ENCODE measurements at places on chromosomes 12 and 14.

- no peak for DNase-seq
These were observed 7.2 kb downstream of the MCRS1 start for GRCh38 chr12:49560695-49561094.

DNA sequence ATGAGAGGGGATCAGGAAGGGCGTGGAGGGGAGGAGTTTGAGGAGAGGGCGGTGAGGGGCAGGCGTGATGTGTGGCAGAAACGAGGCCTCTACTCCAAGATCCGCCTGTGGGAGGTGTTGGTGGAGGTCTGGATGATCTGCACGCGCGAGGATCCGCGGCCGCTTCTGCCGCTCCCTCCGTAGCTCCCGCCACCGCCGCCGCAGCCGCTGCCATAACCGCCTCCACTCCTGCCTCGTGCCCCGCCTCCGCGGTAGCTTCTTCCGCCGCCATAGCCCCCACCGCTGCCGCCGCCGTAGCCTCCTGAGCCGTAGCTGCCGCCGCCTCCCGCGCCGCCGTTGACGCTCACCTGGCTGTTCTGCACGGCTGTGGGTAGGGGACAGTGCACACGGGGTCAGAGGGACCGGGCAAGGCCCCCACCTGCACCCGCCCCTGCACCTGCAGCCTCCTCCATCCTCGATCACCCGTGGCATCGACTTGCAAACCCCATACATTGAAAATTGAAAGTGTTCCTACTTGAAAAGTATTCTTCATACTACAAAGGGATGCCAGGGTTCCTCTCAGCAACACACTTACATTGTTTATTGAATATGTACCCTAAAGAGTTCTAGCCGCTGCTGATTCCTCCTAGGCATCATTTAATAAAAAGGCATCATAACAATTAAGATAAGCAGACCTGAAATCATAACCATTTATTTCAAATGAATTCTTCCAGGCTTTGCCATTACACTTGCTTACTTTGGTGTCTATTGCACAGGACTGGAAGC, 11.1 kb upstream of the KRT1 start:
- peak; percentile 55 for DNase-seq

DNA sequence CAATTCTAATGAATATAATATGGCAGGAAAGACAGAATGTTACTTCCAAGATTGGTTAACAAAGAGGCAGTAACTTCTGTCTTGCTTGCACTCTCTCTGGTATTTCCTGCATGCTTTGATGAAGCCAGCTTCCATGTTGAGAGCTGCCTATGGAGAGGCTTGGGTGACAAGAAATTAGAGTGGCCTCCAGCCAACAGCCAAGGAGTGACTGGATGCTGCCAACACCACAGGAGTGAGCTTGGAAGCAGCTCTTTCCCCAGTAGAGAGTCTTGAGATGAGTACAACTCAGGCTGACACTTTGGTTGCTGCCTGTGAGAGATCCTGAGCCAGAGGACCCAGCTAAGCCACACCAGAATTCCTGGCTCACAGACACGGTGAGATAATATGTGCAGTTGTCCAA, 183.1 kb downstream of the RMST start:
- no peak for DNase-seq

GRCh38 chr12:72836194-72836593, 564.0 kb downstream of the TRHDE start:
- no peak for DNase-seq

DNA sequence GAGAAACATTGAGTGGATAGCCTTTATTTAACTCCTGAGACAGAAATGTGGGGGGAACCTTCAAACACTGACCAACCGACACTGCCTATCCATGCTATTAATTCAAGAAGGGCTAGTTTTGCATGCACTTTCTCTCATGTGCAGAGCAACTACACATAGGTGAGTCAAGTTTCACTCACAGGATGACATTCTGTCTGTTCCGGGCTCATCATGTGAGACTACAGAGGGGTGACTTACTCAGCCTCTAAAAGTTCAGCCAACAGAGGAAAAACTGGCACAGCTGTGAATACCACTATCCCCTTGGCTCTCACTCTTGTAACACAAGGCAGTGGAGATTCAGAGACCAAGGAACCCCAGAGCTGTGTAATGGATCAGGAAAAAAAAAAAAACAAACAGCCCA, 13.3 kb downstream of the BEST3 start:
- no peak for DNase-seq

GRCh38 chr12:2739832-2740641, 54.7 kb upstream of the FKBP4 start:
- no peak for DNase-seq

- DNase-seq, result no peak
These were observed 37.8 kb downstream of the ERGIC2 start for GRCh38 chr12:29343022-29343799.

DNA sequence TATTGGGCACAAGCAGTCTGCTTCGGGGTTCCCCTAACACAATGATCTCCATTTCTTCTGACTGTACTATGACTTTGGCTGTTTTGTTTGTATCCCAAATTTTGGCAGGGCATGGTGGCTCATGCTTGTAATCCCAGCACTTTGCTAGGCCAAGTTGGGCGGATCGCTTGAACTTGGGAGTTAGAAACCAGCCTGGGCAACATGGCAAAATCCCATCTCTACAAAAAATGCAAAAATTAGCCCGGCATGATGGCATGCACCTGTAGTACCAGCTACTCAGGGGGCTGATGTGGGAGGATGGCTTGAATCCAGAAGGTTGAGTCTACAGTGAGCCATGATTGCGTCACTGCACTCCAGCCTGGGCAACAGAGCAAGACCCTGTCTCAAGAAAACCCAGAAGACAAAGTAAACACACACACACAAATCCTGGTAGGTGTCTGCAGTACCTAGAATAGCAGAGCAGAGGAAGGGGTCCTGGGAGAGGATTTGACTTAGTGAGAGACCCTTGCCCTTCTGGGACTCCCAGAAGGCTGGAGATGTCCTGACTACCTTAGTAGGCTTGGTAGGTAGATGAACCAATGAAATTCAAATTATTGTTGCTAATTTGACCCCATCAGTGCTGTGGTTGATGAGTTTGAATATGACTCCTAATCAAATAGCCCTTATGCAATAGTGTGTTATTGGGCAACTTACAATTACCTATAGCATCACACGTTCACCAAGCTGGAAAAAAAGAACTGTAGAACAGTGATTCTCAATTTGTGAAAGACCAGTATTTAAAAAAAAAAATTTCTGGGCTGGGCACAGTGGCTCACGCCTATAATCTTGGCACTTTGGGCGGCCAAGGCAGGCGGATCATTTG, 6.8 kb upstream of the AEBP2 start:
- no peak for DNase-seq

DNA sequence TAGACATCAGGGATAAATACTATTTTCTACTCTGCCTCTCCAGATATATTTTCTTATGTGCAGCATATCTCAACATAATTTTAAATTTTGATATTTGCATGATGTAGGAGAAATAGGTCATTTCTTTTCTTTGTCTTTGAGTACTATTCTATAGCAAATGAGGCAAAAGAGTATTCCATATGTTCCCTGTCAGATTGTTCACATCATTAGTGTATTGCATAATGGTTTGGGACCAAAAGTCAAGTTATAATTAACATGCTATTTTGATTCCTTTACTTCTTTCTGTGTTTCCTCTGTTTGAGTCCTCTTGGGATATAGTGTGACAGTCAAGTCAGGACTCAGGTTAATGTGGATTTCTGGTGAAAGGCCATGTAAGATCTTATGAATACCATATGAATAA, 864.6 kb upstream of the FBXO33 start:
- no peak for DNase-seq

GRCh38 chr12:128286970-128287369, 20.0 kb downstream of the TMEM132C start:
- DNase-seq, result no peak

Measured in NCI-H510A treated with DMSO at 0.1 percent for 48 hours (cell line).